ENCODE measurements at places on chromosomes 12 and 14.

GRCh38 chr12:71469258-71469750 is 29.7 kb downstream of the LGR5 start:
- peak; percentile 70 for DNase-seq

DNA sequence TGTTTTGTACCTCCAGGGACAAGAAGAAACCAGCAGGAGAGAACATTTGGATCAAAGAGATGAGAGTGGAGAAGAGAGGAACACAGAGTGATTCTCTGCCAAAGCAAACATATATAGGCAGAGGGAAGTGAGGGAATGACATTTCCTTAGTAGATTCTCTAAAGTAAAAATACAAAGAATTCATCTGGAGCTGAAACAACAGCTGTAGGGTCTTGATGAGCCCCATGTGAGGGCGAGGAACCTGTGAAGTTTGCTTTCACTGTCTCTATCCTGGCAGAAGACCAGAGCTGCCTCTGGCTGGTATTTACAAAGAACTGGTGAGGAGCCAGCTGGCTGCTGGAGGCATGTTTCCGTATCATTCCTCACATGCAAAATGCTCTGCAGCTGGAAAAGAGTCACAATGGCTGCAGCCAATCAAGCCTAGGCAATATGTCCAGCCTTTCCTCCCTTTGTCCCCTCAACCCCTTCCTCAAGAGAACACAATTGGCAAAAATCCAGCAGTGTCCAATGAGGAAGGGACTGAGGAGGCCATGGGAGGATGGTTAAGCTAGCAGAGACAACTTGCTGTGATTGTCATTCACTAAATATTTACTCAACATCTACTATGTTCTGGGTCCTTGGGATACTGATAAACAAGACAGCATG is 122.5 kb downstream of the PHLDA1 start:
- DNase-seq = no peak

DNA sequence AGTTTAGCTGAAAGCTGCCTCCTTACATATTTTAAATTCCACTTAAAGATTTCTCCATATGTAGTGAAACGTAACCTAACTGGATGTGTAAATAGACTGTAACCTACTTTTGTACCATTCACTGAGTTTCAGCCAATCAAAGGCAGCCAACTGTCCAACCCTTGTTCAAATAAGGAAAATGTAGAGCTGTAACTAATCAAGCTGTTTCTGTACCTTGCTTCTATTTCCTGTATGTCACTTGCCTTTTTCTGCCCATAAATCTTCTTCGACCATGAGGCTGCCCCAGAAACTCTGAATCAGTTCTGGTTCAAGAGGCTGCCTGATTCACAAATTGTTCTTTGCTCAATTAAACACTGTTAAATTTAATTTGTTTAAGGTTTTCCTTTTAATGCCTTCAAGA is 6.3 kb downstream of the SLC7A8 start:
- DNase-seq = no peak

- no peak for DNase-seq
Measured at GRCh38 chr12:129404556-129404955, 499.3 kb downstream of the TMEM132D start.

DNA sequence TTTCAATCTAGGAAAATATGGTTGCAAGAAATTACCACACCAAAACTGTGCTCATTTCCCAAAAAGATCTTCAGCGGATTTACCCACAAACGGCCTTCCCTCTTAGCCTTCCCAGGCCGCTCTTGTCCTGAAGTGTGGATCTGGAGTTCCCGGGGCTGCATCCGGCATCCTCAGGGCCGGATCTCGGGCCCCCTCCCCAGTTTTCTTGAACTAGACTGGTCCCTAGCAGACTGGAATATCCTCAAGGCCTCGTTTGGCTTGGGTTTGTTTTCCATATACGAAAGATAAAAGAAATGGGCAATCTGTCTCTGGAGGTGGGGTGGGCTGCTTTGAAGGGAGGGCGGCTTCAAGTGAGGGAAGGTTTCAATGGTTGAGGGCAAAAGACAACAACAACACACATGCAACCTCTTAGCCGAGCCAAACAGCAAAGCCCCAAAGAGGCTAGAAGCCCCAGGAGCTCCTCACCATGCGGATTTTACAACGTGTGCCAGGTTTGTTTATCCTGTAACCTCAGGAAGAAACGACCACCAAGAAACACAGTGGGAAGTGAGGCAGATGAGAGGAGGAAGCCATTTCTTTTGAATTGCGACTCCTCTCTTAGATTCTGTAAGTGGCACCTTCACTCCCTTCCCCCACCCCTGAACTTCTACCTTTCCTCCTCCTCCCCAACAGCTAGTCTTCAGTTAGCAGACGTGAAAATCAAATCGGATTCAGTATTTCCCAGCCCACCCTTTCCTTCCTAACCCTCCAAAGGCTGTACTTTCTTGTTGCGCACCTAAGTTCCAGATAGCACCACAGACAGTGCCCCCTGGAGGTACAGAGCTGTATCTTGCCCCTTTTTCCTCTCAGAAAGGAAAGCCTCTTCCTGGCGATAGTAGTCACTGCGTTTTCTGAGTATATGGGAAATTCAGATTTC is 2.6 kb downstream of the MYF6 start:
- DNase-seq = peak; percentile 22

GRCh38 chr12:52740584-52740983 is 36.6 kb downstream of the KRT76 start:
- DNase-seq = no peak
